ENCODE measurements at places on chromosomes 3 and 15.

- peak; percentile 92 for DNase-seq
Measured at GRCh38 chr3:106333911-106334618, 465.3 kb upstream of the CBLB start.

DNA sequence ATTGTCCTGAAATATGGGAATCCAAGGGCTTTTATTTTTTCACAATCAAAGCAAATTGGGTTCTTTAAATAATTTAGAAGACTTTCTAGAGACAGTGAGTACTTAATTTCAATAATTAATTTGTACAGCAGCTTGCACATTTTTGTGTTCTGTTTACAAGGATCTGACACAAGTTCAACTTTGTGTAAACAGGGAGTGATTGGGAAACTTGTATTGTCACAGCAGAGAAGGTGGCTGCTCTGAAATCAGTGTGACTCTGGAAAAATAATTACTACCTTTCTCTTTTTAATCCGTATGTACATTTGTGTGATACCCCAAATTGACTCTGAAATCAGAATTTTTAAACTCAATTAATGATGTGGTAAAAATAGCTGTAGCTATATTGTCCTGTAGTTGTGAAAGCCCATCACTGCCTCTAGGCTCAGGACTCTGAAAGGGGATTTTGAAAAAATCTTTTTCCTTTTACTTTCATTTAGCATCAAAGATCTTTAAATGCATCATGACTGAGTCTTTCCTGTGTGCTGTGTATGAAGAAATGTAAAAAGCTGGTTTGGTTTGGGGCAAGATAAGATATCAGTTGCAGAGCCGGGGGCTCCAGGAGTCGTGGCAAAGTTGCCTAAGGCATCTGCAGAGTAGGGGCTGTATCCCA, 45.1 kb downstream of the MFSD1 start:
- DNase-seq, result no peak

DNA sequence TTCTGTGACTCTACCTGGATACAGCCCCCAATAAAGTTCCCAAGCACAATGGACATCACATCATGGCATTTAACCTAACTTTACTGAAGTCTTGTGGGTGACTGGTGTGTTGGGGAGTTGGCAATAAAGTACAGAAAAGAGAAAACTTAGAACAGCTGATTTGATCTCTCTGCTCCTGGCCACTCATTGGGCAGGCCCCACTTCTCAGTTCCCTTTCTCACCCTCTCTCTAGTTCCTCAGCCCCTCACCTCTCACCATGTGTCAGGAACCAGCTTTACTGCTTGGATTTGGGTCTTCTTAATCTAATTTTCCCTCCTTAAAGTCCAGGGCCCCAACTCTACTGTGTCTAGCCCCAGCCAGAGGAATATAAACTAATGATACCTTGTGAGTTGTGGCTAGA, 713 bp upstream of the MUC13 start:
- DNase-seq, result no peak

DNA sequence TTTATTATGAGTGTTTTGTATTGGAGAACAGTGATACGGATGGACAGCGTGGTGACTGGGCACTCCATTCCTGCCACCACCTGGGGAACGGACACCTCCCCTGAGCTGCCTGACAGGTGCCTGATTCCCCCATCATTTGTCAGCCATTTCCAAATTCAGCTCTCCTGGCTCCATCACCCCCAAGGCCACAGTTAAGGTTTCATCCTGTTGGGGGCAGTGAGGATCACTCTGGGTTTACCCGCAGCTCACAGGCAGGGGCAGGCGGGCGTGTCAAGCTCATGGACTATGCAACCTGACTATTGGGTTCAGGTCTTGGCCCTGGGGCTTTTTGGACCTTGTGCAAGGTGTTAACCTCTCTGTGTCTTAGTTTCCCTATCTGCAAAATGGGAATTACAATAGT, 76.3 kb downstream of the RAB11A start:
- DNase-seq, result no peak

- DNase-seq, result no peak
Measured at GRCh38 chr3:187263270-187263669, 28.3 kb downstream of the MASP1 start.

- DNase-seq, result no peak
Measured at GRCh38 chr15:98422130-98422478, 226.2 kb upstream of the IGF1R start.

GRCh38 chr3:46482632-46483350, 15.0 kb upstream of the RTP3 start:
- peak; percentile 44 for DNase-seq

DNA sequence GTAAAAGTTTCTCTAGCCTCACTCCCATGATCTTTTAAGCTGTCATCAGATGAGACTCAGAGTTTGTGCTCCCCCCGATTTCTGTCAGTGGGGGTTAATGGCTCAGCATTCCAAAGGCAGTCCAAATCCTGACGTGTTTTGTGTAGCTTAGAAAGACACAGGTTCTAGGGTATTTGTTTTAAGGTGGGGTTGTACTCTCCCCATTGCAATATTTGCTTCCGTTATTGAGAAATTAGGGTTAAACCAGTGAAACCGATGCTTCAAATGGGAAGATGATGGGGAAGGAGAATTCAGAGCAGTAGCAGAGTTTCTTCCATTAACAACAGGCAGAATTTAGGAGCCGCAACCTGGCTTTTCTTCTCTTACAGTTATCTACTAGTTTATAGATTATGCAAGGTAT, 3.4 kb downstream of the PIGB start:
- no peak for DNase-seq

GRCh38 chr3:171797873-171798272, 12.4 kb downstream of the PLD1 start:
- no peak for DNase-seq

GRCh38 chr15:60580650-60581376, 101.9 kb upstream of the ICE2 start:
- DNase-seq, result no peak

- DNase-seq, result no peak
Measured at GRCh38 chr3:152381881-152382295, 113.2 kb downstream of the MBNL1 start.

DNA sequence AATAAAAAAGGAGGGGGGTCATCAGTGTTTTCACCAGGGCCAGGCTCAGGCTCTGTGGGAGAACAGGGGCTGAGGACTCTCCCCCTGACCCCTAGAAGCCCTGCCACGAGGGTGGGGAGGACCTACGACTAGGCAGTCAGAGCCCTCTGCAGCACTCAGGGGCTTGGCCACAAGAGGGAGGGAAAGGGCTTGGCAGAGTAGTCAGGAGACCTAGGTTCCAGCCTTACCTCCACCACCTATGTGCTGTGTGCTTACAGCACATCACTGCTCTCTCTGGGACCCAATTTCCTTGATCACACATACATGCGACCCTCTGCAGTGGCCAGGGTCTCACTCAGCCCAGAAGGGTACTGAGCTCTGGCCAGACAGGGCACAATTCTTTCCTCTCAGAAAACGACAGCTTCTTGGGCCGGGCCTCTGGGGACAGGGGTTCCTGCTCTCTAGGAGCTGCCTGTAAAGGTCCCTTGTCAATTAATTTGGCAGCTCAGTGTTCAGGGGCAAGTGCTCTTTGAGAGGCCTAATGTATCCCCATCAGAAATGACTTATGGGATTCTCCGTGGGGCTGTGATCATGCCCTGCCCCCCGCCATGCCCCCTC, 16.4 kb upstream of the SKIC8 start:
- no peak for DNase-seq

DNA sequence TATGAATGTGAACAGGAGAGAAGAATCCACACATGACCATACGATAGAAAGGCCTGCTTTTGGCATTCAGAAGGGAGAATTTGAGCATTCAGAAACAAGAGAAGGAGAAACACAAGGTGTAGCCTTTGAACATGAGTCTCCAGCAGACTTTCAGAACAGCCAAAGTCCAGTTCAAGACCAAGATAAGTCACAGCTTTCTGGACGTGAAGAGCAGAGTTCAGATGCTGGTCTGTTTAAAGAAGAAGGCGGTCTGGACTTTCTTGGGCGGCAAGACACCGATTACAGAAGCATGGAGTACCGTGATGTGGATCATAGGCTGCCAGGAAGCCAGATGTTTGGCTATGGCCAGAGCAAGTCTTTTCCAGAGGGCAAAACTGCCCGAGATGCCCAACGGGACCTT, 28.4 kb downstream of the RBM6 start:
- DNase-seq, result no peak
